ENCODE measurements at places on chromosomes 7 and 10. TPM values are rescaled to one million over a fixed set of nuclear protein-coding genes. Genes with fewer than 3 reads are reported as not detected.

The TFR2 gene
- total RNA-seq = 0.64 TPM

The LRRN3 gene
- total RNA-seq = not detected

The GPR22 gene
- total RNA-seq = not detected

The INPP5F gene
- 11.6 TPM for total RNA-seq

The CARD11 gene
- total RNA-seq = 8.2 TPM

The RET gene
- total RNA-seq = 1.6 TPM

The NIPSNAP2 gene
- 96.9 TPM for total RNA-seq

The STOX1 gene
- total RNA-seq = 0.40 TPM

The NEUROG3 gene
- total RNA-seq = 0.41 TPM

The TMEM229A gene
- total RNA-seq = not detected

The SLC26A5 gene
- not detected for total RNA-seq

The IL15RA gene
- total RNA-seq = 3.7 TPM

The HUS1 gene
- 74.8 TPM for total RNA-seq

The POLR2J2 gene
- 6.7 TPM for total RNA-seq

The TSPAN12 gene
- 55.6 TPM for total RNA-seq

The FOXI2 gene
- total RNA-seq = 0.14 TPM

The AOAH gene
- total RNA-seq = 139 TPM
